Nucleus accumbens (tissue), 56 donors: ENCODE measurements at places on chromosomes 2 and 18.

GRCh38 chr18:31596081-31596872 lies 4.6 kb downstream of the TTR start:
- DNase-seq = no peak

DNA sequence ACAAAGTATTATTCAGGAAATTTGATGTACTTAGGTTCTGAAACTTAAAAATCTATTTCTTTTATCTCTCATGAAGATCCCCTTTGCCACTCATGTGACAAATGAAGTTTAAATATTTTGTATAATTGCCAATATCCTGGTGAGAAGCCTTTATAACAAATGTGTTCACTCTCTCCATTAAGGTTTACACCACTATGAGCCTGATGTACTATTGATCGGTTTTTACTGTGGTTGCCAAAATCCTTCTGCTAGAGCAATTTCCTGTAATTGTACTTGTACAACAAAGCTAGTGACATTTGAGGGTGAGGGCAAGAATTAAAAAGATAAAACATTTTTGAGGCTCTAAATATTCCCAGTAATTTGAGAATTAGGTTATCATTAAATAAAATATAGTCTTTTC lies 222.3 kb upstream of the CDH19 start:
- no peak for DNase-seq

DNA sequence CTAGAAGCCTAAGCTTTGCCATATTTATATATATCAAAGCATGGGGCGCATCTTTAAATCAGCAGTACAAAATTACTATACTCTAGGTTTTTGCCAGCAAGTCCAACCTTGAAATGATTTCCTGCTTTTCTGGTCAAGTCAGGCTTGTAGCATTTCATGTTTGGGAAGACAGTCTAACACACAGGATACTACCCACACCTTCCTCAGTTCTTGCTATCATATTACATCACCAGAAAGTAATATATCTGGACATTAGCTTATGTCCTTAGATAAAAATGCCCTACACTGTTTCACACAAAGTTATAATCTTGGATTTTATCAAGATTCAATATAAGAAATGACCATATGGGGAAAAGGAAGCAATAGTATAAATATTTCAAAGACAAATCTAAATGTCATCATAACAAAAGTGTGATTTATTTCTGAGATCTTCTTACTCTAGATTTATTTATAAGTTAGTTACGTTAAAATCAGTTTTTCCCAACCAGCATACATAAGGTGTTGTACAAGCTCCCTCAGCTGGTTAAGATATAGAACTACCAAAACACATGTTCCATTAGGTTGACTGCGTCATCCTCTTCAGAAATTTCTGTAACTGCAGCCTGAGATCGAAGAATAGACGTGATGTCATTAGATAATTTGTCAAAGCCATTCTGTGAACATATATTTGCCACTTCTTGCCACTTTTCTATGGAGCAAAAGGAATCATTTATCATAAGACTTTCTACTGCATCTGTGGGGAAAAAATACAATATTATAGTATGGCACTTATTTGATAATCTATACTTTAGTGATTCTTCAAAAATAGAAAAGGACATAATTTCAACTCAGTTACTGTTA lies 56.6 kb downstream of the CLHC1 start:
- DNase-seq = no peak

- DNase-seq = no peak
Observed at GRCh38 chr2:173568054-173568453, 213.4 kb downstream of the CDCA7 start.

DNA sequence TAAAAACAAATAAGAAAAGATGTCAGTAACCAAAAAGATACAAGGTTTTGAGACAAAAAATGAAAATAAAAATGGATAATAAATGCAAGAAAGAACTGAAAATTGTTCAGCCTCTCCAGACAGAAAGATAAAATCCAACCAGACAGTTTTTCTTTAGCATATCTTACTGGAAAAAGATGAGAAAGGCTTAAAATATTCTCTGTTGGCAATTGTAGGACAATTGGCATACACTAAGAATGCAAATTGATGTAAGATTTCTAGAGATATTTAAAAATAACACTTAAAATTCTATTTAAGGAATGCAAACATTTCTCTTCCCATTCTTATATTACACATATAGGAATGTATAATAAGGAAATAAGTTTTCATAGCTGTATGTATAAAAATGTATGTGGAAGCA lies 590.6 kb downstream of the DSC3 start:
- no peak for DNase-seq

- DNase-seq = no peak
Observed at GRCh38 chr2:142218471-142218870, 87.7 kb upstream of the LRP1B start.
